Stimulated activated CD4-positive, alpha-beta T cell treated with anti-CD3 and anti-CD28 coated beads, Interleukin-1b, Interleukin-23, amount 100 ng/mL, for 48 hours (primary cell): ENCODE measurements at places on chromosomes 13 and 19.

- DNase-seq = no peak
These were observed 82.2 kb downstream of the ATP11A start for GRCh38 chr13:112771877-112772538.

DNA sequence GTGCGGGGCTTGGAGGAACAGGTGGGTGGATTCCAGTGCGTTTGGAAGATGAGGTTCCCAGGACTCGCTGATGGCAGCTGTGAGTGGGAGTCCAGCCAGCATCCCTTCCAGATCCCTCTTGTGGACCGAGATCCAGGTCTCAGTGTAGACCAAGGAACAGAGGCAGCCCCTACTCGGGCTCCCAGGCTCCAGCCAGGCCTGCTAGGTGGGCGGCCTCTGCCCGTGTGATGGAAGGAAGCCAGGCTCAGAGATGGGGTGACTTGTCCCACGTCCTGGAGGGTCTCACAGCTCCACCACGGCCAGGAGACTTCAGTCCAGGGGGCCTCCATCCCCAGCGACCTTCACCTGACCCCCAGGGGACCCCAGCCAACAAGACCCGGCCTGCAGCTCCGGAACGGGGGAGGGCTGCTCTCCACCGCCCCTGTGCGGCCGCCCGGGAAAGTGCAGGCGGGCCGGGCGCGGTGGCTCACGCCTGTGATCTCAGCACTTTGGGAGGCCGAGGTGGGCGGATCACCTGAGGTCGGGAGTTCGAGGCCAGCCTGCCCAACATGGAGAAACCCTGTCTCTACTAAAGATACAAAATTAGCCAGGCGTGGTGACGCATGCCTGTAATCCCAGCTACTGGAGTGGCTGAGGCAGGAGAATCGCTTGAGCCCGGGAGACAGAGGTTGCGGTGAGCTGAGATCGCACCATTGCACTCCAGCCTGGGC lies 729 bp upstream of the MADCAM1 start:
- DNase-seq = peak; percentile 70

DNA sequence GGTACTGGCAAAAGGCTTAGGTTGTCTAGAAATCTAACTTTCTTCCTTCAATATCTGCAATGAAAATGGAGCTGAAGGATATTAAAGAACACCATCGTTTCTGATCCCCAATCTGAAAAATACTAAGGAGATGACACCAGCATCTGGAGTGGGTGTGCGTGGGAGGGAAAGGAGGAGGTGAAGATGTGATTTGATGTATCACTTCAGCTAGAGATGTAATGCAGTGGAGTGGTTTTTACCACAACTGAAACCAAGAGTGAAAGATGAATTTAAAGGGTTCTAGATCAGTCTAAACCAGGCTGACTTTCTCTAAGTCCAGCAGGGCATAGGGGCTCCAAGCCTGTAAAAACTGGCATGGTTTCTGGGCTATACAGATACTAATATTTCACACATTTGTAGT lies 148.4 kb downstream of the AKAP11 start:
- peak; percentile 68 for DNase-seq

DNA sequence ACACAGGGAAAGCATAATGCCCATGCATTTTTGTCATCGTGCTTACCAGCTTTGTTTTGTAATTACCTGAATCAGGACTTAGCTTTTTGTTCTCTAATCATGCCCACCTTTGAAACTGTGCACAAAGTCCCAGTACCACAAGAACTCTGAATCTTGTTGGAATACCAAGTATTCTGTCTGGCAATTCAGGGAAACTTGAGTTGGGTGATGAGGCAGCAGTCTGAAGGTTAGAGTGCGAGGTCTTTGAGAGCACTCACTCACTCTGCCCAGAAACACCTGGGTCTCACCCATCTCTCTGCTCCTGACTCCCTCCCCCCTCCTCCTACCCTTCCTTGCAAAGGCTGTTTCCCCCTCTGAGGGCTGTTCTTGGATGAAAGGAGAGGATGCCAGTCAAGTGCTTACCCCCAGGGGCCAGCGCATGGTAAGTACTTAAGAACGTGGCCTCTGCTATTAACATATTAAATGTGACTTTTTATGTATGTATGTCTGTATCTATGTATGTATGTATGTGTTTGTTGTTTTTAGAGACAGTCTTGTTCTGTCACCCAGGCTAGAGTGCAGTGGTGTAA lies 22.4 kb downstream of the SIPA1L3 start:
- DNase-seq = no peak

DNA sequence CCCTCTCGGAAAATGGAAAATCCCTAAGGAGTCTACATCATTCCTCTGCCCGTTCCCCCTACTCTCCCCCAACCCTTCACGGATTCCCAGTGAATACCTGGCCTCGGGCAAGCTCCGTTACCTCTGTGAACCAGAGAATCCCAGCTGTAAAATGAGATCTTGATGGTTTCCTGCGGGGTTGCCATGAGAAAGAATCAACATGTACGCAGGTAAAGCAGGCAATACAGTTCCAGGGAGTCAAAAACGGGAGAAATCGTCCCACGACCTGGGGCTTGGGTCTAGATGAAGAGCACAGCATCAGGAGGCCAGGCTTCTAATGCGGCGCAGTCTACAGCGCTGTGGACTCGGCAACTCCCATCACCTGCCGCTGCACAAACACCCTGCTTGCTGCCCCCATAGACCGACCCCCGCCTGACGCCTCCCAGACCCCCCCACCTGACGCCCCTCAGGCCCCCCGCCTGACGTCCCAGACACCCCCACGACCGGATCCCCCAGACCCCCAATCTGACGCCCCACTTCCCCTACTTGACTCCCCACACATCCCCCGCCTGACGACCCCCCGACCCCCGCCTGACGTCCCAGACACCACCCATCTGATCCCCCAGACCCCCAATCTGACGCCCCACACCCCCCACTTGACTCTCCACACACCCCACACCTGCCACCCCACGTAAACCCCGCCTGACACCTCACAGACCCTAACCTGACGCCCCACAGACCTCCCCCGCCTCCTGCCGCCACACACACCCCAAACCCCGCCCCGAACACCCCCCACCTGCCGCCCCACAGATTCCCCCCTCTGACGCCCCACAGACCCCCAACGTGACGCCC lies 680 bp downstream of the LIG4 start:
- no peak for DNase-seq

- no peak for DNase-seq
These were observed 180.3 kb downstream of the SLITRK1 start for GRCh38 chr13:83702021-83702420.

- no peak for DNase-seq
These were observed 349.7 kb downstream of the LIG4 start for GRCh38 chr13:107865643-107866031.

DNA sequence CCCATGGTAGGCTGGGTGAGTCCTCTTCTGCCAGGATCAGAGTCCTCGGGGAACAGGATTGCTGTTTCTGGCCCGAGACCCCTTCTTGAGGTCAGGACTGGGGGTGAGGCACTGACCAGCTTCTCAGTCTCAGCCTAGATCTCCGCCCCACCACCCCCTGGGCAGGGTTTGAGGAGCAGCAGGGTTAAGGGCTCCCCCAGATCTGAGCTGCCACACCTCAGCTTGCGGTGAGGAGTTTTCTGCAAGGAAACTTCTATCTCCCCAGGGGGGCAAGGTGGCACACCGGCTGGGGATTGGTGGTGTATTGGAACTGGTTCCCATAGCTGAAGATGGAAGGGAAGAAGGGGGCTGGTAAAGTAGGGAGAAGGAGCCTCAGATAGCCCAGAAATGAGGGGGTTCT lies 19.5 kb downstream of the CHST8 start:
- DNase-seq = no peak

GRCh38 chr19:38733241-38733492 lies 11.1 kb downstream of the CAPN12 start:
- no peak for DNase-seq

DNA sequence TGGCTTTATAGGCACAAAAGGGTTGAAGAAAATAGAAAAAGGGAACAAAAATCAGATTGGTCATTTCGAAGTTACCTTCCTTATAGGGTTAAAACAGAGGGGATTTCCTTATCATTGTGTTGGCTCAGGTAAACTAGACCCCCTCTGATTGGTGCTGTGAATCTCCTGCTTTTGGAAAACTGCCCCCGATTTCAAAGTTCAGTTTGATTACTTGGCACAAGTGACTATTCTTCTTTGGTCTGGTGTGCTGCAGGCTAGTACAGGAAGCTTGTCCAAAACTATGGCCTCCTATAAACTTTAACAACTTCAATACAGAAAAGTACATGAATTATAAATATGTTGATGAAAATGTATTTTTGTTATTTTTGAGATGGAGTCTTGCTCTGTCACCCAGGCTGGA lies 13.9 kb upstream of the TPTE2 start:
- no peak for DNase-seq

DNA sequence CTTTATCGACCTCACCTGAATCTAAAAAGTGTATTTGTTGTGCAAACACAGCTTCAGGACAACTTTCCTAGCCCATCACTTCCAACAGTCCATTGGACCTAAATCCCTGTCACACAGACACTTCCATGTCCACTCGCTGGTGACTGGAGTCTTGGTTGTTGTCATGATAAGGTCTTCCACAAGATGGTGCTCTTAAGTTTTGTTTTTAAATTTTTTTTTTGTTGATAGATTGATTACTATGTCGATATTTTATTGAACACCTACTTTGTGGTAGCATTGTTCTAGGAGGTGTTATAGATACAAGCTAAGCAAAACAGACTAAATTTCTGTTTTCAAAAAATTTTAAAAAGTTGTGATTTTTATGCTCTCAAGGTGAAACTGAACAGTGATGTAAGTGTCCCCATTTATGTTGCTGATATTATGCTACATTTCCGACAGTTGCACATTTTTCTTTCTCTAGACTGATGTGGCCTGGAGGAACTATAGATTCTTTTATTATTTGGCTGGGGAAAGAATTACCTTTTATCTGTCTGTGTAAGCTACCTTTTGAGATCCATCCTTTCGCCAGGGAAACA lies 8.1 kb upstream of the ERICH6B start:
- DNase-seq = no peak

DNA sequence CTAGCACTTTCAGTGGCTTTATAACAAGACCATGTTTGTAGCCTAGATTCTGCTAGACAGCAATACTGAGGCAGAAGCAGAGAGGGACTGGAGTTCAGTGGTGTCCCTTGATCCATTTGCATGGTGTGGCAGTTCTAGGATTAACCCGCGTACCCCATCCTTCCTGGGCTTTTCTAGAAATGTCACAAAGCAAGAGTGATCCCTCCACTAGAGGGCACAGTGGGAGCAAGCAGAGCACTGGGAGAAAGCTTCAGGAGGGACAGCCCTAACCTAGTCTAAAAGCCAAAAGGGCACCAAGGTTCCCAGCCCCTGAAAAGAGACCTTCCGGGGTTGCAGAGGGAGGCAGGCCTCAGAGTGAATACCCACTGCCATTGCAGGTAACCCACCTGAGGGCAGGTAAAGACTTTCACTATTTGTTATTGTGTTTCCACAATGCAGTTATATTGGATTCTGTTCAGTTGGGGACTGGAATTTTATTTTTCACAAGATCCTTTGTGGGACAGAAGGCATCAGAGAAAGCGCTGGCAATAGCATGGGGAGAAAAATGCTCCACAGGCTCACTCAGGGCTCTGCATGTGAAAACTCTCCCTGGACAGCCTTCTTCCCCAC lies 170.6 kb downstream of the FLT1 start:
- peak; percentile 45 for DNase-seq

DNA sequence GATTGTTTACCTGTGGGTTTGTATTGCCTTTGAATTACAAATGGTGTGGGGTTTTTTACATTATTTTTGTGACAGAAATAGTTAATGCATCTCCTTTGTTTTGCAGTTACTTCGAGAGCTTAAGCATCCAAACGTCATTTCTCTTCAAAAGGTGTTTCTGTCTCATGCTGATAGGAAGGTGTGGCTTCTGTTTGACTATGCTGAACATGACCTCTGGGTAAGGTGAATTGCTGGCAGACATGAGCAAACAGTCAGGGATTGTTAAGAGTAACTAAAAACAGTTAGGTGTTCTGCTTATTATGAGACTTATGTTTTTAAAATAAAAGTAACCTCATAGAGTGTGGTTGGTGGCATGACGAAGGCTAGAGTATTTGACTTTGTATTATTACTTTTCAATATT lies 95.0 kb downstream of the CDK8 start:
- no peak for DNase-seq
